ENCODE measurements at places on chromosomes 4 and X. TPM values are rescaled to one million over a fixed set of nuclear protein-coding genes. Genes with fewer than 3 reads are reported as not detected.

- H3K4me3 ChIP-seq: no peak overlapping the region
- peaks cover 76% of the 10 kb centered on the region for H3K36me3 ChIP-seq
- no peak for DNase-seq
- no peaks in the 10 kb centered on the region for H3K27me3 ChIP-seq
These were observed 55.7 kb downstream of the METTL14 start for GRCh38 chr4:118740869-118741268.

The IL1RAPL1 gene
- total RNA-seq: 0.16 TPM

DNA sequence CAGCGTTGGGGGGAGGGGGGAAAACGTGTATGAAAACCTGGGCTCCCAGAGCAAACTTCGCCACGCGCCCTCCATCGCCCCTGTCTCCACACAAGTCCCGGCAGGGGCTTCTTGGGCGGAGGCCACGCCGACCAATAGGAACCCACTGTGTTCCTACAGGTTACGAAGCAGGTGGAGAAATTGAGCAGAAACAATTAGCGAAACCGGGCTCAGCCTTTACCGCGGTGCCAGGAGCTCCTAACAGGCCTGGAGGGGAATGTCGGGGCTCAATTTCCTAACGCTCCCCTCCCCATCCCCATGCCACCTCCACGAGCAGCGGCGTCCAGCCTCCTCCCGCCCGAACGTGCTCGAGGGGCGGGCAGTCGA is 589 bp upstream of the KIT start:
- H3K4me3 ChIP-seq: peak overlapping the region; percentile 70
- peaks cover 14% of the 10 kb centered on the region for H3K27me3 ChIP-seq
- no peak for DNase-seq
- peaks cover 27% of the 10 kb centered on the region for H3K4me1 ChIP-seq
- no peaks in the 10 kb centered on the region for H3K36me3 ChIP-seq

DNA sequence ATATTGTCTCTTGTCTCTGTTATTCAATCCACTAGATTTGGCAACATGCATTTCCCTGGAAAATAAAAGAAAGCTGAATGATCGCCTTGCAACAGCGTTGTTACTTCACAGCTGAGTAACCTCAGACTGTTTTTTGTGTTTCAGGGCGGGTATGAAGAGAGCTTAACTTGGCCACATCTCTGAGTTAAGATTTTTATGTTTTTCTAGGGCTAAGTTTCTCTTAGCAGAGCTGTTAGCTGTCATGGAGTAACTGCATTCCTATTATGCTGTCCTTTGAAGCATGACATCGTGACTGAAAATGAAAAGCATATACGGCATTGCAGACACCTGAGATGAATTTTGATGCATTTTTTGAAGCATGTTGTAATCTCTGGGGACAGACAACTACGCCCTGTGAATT is 1798.9 kb downstream of the PCDH7 start:
- no peak overlapping the region for H3K27ac ChIP-seq
- DNase-seq: no peak
- no peaks in the 10 kb centered on the region for H3K4me1 ChIP-seq
- no peaks in the 10 kb centered on the region for H3K27me3 ChIP-seq
- peak overlapping the region; percentile 33 for H3K4me3 ChIP-seq

The LRIT3 gene
- total RNA-seq: 0.11 TPM

The XG gene
- total RNA-seq: 0.30 TPM

DNA sequence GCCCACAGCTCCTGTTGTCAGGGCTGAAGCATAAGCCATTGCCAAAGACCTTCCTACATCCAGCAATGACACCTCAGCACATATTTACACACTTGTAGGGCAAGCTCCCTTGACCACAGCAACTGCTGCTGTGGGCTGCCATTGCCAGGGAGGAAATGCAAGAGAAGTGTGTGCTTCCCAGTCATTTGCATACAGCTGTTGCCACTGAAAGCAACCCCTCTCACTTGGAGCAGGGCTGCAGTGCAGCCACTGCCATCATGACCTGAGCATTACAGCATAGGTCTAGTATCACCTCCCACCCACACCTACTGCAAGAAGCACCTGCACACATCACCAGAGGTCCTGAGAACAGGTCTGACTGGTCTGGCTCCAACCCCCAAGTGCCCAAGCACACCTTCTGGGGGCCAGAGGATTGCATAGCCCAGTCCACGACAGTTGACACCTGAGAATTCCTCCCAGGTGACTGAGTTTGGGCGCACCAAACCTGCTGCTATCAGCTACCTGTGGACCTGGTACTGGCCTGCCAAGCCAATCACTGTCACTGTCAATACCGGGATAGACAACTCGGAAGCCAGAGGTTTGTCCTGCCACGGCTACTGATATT is 636.5 kb upstream of the SLIT2 start:
- H3K4me1 ChIP-seq: no peaks in the 10 kb centered on the region
- H3K36me3 ChIP-seq: no peaks in the 10 kb centered on the region
- no peak overlapping the region for H3K27ac ChIP-seq
- no peaks in the 10 kb centered on the region for H3K27me3 ChIP-seq

The SATL1 gene
- total RNA-seq: 0.19 TPM

The SMPX gene
- total RNA-seq: not detected

DNA sequence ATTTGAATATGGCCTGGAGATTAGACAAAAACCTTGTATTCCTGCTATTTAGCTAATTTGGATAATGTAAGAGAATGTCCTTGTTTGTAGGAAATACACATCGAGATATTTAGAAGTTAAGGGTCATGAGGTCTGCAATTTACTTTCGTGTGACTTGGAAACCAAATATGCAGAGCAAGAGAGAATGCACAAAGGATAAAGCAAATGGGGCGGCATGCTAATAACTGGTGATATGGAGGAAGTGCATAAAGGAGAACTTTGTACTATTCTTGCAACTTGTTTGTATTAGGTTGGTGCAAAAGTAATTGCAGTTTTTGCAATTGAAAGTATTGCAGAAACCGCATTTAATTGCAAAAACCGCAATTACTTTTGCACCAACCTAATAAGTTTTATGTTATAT is 7.2 kb upstream of the CXCR3 start:
- H3K4me3 ChIP-seq: no peak overlapping the region
- H3K4me1 ChIP-seq: no peaks in the 10 kb centered on the region
- H3K27me3 ChIP-seq: no peaks in the 10 kb centered on the region
- no peaks in the 10 kb centered on the region for H3K36me3 ChIP-seq

The GTPBP6 gene
- 27.9 TPM for total RNA-seq

DNA sequence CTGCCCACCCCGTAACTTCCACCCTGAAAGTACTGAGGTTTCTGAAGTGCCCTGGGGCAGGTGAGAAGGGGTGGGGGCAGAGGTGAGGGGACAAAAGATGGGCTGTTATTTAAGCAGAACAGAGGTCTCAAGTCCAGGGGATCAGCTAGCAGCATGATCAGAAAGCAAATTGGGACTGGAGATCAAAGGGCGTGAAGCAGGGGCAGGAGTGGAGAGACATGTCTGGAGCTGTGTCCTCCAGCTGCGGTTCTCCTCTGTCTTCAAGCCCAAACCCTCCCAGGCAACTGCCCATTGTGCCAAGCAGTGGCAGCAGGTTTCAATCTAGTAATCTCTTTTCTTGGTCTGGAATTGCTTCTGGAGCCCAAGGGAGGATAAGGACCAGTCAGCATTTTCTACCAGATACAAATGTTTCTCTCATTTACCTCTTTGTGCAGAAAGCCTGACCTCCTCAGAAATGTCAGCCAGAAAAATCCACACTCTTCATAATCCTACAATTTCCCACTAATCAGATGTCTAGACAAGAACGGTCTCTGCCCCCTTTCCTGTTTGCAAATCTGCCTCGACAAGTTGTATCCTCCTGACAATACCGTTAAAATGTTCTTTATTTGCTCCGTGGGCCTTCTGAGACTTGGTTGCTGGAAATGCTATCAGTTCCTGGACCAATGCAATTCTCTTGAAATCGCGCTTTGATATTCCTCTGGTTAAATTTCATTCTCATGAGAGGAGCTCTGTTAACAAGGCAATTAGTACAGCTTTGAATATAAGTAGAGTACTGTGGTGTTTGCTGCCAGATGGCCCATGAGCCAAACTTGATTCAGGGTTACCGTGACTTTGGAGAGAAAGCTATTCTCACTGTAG is 23.2 kb upstream of the RASL11B start:
- H3K36me3 ChIP-seq: no peaks in the 10 kb centered on the region
- H3K4me3 ChIP-seq: no peak overlapping the region
- no peak for DNase-seq
- no peak overlapping the region for H3K27ac ChIP-seq

The UGT2A1 gene
- total RNA-seq: not detected

DNA sequence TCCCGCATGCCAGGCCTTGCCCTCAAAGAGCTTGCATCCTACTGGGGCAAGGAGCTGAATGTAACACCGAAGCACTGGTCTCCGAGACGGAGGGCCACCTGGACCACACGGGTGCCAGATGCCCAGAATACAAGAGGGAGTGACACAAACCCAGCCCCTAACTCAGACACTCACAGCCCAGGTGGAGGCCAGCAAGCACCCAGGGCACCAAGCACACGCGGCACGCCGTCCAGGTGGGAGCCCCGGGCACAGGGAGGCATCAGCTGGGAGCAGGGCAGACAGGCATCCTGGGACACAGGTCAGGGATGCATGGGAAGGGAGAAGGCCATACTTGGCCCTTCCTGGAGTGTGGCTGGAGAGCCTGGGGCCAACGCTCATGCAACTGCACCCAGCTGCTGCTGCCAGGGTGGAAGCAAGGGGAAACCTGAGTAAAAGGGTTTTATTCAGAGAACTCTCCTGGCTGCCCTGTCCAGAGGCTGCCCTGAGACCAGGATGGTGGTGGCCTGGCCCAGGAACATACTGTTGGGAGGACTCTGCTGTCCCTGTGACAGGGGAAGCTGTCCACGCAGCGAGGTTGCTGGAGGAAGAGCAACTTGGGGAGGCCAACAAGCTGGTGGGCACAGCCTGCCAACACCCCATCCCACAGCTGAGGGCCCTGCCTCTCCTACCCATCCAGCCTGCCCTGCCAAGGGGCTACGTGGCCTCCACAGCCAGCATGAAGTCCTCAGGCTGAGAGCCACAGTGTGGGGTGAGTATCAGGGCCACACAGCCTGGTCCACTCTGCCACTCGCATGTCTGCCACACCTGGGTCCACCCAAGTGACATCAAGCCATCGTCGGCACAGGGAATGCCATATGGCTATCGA is 22.2 kb upstream of the PPP2R2C start:
- H3K27me3 ChIP-seq: peaks cover 2% of the 10 kb centered on the region
- no peak for DNase-seq
- no peak overlapping the region for H3K27ac ChIP-seq
- no peak overlapping the region for H3K4me3 ChIP-seq
- no peaks in the 10 kb centered on the region for H3K4me1 ChIP-seq
